NCI-H2107 (cell line): ENCODE measurements at places on chromosomes 2 and 18.

- no peak for DNase-seq
Observed at GRCh38 chr2:78541451-78542267, 483.8 kb upstream of the REG3G start.

DNA sequence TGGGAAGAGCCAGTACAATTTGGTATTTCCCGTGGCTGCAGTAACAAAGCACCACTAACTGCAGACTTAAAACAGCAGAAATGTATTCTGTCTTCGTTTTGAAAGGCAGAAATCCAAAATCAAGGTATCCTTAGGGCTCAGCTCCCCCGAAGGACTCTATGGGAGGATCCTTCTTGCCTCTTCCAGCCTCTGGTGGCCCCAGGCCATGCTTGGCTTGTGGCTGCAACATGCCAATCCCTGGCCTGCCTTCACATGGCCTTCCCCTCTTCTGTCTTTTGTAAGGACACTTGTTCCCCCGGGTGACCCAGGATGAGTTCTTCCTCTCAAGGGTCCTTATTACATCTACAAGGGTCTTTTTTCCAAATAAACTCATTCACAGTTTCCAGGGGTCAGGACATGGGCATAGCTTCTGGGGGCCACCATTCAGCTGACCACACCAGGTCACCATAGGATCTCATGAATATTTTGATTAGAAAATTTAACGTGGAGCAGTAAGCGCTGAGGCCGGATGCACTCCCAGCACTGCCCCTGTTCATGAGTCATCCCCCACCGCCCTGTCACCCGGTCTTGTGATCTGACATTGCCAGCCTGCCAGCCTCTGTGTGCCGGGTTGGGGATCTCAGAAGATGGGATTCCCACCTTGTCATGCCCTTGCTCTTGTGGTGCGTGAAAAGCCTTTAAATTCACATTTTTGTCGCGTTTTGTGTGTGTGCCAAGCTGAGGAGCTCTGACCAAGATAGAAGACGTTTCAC, 61.2 kb upstream of the B3GNT7 start:
- DNase-seq, result no peak

- no peak for DNase-seq
Observed at GRCh38 chr2:198659096-198659870, 798.5 kb downstream of the SATB2 start.

- DNase-seq, result no peak
Observed at GRCh38 chr2:3516831-3517230, 2.5 kb downstream of the ADI1 start.

- DNase-seq, result no peak
Observed at GRCh38 chr18:39913672-39914366, 2041.2 kb upstream of the PIK3C3 start.
